ENCODE measurements at places on chromosomes 13 and 19.

GRCh38 chr19:40815223-40815622 is 16.2 kb downstream of the EGLN2 start:
- no peak for DNase-seq

- no peak for DNase-seq
These were observed 5.9 kb upstream of the RUBCNL start for GRCh38 chr13:46392967-46393366.

- no peak for DNase-seq
These were observed 8.4 kb downstream of the NPHS1 start for GRCh38 chr19:35843676-35844481.

- DNase-seq, result no peak
These were observed 1.3 kb downstream of the GADD45B start for GRCh38 chr19:2477141-2477710.

DNA sequence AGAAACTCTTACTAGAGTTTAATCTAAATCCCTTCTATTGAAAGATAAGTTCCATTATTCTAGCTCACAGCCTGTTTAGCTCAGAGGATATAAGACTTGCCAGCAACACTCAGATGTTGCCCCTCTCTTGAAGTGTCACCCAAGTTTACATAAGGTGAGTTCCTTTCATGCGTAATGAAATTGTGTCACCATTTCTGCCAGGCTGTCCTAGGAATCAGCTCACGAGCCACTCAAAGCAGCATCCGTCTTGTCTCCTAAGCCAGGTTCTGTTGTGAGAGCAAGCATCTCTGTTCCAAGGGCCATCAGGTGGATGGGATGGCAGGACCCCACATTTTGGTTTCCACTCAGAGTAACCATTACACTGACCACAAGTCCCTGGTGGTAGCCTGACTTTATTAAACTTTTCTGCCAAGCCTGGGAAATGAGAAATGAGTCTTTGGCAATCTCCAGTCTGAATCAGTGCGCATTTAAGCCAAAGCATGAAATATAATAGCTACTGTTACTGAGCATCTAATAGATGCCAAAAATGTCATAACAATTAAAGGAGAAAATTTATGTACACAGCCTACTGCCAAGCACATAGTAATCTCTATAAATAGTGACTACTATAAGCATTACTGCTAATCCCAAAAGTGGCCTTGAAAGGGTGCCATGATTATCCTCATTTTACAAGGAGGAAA is 179.6 kb upstream of the MIR17HG start:
- no peak for DNase-seq

DNA sequence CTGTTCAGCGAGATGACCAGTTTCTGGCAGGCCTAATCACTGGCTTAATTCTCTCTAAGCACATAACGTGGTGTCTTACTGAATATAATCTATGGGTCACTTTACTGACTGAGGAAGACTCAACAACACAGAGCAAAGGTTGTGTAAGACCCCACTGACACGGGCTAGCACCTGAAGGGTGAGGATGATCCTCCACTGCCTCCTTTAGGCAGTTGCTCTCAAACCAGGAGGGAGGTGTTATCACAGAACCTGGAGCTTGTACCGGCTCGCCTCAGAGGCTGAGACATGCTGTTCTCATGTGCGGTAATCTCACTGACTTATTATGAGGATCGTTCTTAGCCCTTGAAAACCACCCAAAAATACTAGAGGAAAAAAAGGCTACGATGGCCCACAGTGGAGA is 28.3 kb downstream of the RCBTB2 start:
- DNase-seq, result no peak

DNA sequence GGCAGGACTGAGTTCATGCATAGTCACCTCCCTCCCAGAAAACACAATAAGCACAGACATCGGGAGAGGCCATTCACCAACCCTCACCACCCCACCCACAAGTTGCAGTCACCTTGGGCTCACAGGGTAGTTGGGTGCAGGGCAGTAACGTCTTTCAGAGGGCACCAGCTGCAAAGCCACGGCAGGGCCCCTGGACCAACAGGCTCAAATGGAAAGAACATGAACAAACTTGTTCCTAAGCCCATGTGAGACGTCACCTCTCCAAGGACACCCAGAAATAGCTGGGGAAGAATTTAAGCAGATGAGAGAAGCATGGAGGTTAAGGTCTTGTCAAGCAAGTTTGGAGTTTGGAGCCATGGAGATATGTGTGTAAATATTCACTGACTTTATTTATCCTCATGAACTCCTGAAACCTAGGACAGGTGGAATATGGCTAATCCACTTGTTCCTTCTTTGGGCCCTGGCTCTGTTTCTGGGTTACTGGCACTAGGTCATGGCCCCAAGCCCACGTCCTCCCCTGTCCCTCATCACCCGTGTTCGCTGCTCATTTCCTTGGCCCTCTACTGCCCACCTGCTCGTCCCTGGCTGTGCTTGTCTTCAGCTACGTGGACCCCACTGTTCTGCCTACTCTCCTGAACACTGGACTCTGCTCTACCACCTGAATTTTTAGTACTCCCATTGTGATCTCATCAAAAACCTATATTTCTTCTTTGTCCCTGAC is 40.4 kb downstream of the SACS start:
- DNase-seq, result no peak

- no peak for DNase-seq
These were observed 20.3 kb downstream of the ALOX5AP start for GRCh38 chr13:30755678-30756077.

GRCh38 chr19:39032063-39032918 is at the start of gene FBXO27:
TSS of gene FBXO27 (minus strand) at chr19:39032549. CDS start at chr19:39032227, 322 bp downstream.
- DNase-seq, result no peak

DNA sequence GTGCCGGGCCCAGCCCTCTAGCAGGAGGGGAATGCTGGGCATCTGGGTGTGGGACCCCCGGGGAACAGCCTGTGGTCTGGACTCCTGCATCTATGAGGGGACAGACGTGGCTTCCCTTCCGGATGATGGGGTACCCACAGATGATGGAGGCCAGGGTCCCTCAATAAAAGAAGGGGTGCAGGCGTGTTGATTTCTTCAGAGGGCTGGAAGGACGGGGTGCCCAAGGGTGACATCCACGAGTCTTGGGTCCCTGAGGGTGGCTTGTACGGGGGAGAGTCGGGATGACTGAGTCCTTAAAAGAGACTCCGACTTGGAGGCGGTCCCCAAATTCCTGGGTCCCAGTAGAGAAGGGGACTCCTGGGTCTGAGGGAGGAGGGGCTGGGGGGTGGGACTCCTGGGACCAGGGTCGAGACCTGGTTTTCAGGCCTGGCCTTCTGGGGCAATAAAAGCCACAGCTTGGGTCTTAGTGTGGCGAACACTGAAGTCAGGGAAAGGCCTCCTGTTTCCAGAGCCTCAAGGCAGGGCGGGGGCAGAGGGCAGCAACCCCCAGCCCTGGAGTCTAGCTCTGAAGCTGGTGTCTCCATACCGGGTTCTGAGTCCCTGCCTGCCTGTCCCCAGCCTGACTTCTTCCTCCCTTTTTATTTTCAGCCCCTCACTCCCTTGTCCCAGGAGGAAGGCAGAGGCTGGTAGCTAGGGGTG is 459 bp upstream of the GRIN2D start:
- no peak for DNase-seq

- peak; percentile 80 for DNase-seq
These were observed 22.3 kb upstream of the TFDP1 start for GRCh38 chr13:113562085-113562749.

GRCh38 chr13:111116856-111117255 is 1.7 kb downstream of the ARHGEF7 start:
- DNase-seq, result no peak

GRCh38 chr19:18306209-18306887 is 16.5 kb downstream of the LSM4 start:
- DNase-seq, result no peak

- no peak for DNase-seq
These were observed 8.3 kb downstream of the LGI4 start for GRCh38 chr19:35126624-35126959.

- DNase-seq, result peak; percentile 67
These were observed 3.5 kb downstream of the YJEFN3 start for GRCh38 chr19:19531951-19532805.

DNA sequence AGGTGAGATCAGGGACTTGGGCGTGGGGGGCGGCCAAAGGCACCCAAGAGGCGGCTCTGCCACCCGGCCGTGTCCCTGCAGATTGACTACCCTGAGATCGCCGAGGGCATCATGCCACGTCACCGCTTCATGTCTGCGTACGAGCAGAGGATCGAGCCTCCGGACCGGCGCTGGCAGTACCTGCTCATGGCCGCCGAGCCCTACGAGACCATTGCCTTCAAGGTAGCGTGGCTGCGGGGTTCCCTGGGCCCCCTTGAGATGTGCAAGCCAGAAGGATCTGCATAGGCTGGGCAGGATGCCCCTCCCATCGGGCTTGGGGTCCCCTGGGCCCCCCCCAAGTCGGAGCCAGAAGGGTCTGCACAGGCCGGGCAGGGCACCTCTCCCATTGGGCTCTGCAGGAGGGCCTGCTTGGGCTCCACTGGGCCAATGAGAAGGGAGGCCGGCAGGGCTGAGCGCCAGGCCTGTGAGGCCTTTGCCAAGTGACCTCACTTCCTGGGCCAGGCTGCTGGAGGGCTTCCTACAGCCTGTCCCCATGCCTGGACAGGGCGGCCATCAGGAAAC is 2.2 kb upstream of the AMH start:
- DNase-seq, result peak; percentile 67

- no peak for DNase-seq
These were observed 396.9 kb downstream of the MYO16 start for GRCh38 chr13:109026266-109026665.

DNA sequence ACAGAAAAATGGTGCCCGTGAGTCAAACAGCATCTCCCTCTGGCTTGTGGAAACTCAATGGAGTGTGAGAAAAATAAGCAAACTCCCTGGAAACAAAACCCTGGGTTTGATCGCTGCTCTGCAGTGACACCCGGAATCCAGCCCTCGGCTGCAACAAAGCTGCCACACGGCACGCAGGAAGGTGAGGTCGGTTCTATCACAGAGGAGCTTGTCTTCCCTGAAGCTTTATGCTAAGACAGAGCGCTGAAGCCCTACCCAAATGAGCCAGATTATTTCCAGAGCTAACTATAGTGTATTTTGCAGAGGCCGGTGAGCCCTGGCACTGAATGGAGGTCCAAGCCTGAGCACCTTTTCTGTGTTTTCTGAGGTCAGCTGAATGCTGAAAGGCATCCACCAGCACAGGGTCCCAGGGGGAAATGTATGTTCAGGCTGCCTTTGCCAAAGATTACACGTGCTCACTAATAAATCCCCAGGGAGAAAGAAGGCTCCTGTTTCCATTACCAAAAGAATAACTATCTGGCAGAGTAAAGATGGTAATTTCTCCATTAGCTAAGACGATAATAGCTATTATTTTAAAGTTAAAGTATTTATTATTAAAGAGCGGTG is 77.8 kb downstream of the TSHZ3 start:
- DNase-seq, result no peak

- DNase-seq, result no peak
These were observed 1.6 kb upstream of the C19orf38 start for GRCh38 chr19:10846500-10847202.

GRCh38 chr13:100350601-100351000 is 238.0 kb downstream of the GGACT start:
- no peak for DNase-seq

- no peak for DNase-seq
These were observed at the start of gene USHBP1 for GRCh38 chr19:17264641-17264979. TSS of gene USHBP1 (minus strand) at chr19:17264745. CDS start at chr19:17264299, 446 bp downstream.

GRCh38 chr13:92315265-92315664 is 911.3 kb upstream of the GPC6 start:
- DNase-seq, result no peak

DNA sequence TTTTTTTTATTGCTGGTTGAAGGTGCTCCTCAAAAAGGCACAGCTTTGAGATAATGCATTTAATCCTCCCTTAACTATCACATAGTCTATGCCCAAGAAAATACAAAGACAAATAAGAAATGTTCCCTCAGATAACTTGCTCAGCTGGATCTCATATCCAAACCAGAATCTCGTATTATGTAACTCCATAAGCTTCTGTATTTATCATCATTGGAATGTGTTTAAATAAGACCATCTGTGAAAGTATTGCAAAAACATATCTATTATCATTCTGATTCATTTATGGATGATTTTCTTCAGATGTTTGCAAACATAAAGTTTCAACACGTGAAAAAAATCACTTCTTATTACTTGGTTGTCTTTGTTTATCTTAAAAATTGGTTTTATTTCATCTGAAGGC is 190.9 kb downstream of the IRS2 start:
- no peak for DNase-seq

DNA sequence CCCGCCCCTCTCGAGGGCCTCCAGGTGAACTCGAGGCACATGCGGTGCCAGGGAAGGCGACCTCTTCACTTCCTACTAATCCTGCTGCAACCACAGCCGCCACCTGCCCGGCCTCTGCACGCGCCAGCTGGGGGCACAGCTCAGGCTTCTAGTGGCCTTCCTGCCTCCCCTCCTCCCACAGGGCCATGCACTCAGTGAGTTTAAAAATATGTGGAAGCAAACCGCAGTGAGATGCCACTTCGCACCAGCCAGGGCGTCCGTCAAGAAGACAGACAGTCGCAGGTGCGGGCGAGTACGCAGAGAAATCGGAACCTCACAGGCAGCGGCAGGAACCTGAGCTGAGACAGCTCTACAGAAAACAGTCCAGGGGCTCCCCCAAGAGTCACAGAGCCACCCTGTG is 10.4 kb downstream of the LMNB2 start:
- DNase-seq, result no peak

- peak; percentile 92 for DNase-seq
These were observed 9.8 kb downstream of the PRX start for GRCh38 chr19:40403262-40403984.

- DNase-seq, result no peak
These were observed 47.8 kb downstream of the COL4A2 start for GRCh38 chr13:110354715-110355473.

DNA sequence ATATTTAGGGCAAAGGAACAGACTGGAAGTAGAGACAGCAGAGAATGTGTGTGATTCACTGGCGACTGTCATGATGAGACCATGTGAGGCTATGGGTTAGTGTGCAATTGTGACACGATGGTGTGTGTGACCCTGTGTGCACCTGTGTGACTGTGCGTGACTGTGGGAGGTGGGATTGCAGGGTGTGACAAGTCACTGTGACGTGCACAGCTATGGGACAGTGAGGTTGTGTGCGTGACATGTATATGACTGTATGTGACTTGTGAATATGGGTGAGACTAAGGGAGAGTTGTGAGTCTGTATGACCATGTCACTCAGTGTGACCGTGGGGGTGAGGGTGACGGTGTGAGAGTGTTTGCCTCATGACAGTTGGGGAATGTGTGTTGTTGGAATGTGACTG is 3.4 kb upstream of the GIPR start:
- DNase-seq, result no peak

DNA sequence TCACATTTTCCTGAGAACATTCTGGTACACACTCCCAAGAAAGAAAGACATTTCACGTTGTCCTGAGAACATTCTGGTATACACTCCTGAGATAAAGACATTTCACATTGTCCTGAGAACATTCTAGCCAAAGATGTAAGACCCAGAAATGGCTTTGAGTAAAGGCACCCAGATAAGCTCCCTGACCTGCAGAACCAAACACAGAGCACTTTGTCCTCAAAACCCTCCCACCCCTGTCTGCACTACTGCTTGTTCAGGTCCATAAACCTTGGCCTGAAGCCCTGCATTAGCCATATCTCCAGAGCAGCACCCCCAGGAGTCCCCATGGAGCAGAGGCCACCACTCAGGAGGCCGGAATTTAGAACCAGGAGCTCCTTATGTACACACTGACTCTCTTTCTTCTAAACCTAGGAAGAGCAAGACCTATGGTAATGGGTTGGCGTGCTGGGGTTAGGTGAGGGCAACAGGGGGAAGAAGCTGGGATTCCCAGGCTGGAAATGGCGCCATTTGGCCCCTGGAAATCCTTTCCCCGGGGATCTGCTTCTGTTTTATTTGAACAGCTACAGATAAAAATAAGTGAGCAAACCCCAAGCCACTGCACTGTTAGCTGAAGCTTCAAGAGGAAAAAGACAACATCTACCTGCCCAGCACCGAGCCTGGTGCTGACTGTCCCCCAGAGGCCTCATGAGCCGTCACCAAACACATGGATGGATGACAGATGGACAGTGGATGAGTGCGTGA is 13.7 kb downstream of the GAS6 start:
- DNase-seq, result no peak
